ENCODE measurements at places on chromosomes 1 and 21.

DNA sequence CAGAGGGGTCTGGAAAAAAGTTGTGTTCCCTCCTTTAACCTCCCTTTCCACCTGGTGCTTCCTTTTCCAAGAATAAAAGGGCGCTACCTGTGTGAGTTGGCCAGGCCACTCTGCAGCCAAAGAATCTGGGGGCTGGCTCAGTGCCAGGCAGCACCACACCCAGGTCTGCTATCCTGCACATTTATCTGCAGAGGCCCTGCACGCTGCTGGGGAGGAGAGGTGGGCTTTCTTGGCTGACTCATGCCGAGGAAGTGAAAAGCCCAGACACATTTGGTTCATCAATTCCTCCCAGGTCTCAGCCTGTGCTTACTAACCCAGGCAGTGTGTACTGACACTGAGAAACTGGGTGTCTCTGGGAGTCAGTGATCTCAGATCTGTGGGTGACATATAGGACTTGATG, 79.8 kb upstream of the F3 start:
- no peak for DNase-seq

- no peak for DNase-seq
These were observed 688.8 kb downstream of the PLA2G4A start for GRCh38 chr1:187517546-187517945.

- peak; percentile 80 for DNase-seq
These were observed 102.5 kb upstream of the TARDBP start for GRCh38 chr1:10909697-10910680.

DNA sequence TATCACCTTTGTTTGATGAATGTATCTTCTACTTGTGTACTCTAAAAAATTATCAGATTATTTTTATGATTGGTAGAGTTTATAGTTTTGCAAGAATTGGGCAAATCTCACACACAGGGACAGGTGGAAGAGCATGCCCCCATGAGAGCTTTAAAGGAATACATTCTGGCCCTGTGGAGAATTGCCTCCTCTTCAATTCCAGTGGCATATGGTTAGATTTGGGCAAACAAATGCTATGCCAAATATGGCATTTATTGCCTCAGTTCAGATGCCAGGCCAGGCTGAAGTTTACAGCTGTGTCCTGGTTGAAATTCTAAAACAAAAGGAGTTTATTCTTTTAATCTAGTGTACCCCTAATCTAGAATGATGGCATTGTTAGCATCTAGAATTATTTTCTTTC, 162.4 kb upstream of the CACYBP start:
- no peak for DNase-seq

GRCh38 chr1:41954533-41954944, 35.8 kb upstream of the HIVEP3 start:
- DNase-seq, result peak; percentile 52

- no peak for DNase-seq
These were observed 31.2 kb downstream of the FMN2 start for GRCh38 chr1:240122639-240123613.

DNA sequence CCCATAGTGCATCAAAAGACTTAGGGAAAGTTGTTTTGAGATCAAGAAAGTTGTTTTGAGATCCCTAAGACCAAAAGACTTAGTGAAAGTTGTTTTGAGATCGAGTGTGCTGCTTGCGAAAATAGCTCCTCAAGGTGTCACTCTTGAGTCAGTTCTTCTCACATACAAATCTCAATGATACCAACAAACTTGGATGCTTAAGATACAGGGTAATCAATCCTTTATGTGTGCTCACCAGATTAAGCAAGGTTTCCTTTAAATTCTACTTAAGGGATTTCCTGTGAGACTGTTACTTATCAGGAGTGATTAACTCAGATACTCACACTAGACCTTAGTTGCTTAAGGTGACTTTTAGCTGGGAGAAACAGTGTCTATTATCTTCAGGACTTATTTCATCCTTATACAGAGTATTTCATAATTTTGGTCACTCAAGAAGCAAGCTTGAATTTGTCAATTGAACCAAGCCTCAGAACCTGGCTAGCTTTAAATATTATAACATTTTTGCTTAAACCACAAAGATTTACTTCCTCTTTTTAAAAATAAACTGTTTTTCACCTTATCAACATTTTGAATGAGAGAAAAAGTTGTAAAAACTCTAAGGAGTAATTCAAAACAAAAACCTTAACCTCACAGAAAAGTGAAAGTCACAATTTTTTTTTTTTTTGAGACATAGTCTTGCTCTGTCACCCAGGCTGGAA, 8.0 kb upstream of the RLF start:
- no peak for DNase-seq

- no peak for DNase-seq
These were observed 210.3 kb downstream of the KCTD3 start for GRCh38 chr1:215777370-215777925.

DNA sequence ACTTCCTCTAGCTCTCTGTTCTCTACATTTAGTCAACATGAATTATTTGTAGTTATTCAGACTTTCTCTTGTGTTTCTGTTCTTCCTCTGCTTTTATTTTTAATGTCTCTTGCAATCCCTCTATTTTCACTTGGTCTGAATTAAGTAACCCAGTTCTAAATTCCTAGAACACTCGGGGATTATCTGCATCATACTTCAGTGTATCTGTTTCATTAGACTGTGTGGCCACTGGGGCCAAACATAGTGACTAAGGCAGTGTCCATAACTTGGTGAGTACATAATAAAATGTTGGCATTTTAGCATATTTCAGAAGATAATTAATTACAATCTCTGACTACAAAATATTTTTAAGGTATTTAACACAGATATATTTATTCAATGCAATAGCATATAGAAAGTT, 1087.2 kb upstream of the B3GALT2 start:
- DNase-seq, result no peak
